ENCODE measurements at places on chromosomes 3 and 15.

DNA sequence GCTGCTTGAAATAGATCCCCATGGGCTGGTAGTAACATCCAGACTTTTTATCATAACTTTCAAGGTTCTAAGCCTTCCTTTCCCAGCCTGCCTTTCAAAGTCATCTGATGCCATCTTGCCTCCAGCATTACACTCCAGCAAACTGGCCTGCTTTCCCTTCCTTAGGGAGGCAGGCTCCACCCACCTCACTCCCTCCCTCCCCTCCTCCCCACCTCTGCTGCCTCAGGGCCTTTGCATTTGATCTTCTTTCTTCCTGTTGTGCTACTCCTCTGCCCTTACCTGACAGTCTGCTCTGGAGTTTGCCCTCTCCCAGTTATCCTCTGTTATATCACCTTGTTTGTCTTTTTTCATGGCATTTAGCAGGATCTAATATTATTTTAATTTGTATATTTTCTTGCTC, 319.5 kb downstream of the KCNH8 start:
- no peak for DNase-seq

- no peak for DNase-seq
Measured at GRCh38 chr3:18223974-18224373, 201.2 kb downstream of the SATB1 start.

DNA sequence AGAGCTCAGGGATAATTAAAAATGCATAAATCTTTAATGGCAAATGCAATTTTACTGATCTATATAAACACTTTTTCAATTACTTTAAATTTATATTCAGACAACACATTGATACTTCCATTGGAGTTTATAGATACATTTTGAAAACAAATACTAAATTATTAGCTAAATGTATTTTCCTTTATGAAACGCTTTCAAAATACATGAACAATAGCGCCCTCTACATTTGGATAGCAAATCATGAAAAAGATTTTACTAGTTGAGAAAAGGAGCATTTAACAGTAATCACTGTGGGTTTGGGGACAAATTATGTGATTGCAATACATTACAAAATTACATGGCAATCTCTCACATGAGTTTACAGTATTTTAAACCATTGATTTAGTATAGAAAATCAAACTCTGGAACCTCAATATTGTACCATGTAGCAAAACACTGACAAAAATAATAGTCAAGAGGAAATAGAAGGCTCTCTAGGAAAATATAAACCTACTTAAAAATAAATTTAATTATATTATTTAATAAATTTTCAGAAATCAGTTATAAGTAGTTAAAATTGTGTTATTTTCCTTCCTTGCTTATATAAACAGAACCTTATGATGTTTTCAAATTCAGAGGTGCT, 207.9 kb downstream of the ZIC1 start:
- no peak for DNase-seq

DNA sequence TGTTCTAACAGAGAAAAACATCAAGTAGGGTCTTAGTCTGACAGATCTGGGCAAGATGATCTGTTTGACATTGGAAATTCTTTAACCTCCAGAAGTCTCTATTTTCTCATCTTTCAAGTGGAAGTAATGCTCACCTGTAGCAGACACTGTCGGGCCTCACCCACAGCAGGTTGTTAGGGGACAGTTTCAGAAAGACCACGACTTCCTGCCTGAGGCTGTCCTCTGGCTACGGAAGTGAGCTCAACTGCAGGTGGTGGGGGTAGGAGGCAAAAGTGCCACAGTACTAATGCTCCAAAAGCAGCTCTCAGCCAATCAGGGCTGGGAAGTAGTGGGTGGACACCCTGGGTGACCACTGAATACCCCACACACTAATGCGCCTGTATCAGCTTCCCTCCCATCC, 111.4 kb upstream of the TOPAZ1 start:
- no peak for DNase-seq

GRCh38 chr3:31247850-31248562, 284.7 kb upstream of the STT3B start:
- no peak for DNase-seq

Data from esophagus squamous epithelium (tissue), 5 donors.